Retina (tissue), 1 donor: ENCODE measurements at places on chromosomes 16 and 17.
A peak's percentile ranks its signal among the peaks of the same experiment; 100 is the strongest.

DNA sequence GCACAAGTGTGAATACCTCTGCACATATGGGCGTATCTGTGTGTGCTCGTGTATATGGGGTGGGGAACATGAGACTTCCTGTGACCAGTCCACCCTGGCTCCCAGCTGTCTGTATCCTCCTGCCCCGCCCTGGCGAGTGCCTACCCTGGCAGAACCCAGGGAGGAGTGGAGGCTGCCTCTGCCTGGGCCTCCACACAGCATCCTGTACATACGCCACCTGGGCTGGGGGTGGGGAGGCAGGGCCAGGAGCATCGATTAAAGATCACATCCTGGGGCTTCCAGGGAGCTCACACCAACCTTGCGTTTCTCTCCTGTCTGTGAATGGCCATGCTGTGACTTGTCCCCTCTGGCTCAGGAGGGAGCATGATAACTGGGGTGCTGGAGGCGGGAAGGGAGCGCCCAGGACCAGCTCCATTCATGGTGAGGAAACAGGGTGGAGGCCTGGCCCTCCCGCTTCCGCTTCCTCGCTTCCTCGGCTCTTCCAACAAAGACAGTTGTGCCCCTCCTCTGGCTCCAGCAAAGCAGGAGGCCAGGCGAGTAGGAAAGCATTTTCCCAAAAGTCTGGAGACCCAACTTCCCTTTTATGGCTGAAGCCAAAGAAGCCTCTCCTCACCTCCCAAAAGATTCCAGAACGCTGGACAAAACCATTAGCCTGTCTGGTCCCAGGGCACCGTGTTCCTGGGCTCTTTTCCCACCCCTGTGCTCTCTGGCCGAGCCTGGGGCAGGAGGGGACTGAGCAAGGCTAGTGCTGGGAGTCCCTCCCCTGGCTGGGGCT, 22.9 kb downstream of the ADAM11 start:
- peak; percentile 47 for DNase-seq

GRCh38 chr16:82248677-82249076, 78.7 kb upstream of the MPHOSPH6 start:
- DNase-seq = no peak

DNA sequence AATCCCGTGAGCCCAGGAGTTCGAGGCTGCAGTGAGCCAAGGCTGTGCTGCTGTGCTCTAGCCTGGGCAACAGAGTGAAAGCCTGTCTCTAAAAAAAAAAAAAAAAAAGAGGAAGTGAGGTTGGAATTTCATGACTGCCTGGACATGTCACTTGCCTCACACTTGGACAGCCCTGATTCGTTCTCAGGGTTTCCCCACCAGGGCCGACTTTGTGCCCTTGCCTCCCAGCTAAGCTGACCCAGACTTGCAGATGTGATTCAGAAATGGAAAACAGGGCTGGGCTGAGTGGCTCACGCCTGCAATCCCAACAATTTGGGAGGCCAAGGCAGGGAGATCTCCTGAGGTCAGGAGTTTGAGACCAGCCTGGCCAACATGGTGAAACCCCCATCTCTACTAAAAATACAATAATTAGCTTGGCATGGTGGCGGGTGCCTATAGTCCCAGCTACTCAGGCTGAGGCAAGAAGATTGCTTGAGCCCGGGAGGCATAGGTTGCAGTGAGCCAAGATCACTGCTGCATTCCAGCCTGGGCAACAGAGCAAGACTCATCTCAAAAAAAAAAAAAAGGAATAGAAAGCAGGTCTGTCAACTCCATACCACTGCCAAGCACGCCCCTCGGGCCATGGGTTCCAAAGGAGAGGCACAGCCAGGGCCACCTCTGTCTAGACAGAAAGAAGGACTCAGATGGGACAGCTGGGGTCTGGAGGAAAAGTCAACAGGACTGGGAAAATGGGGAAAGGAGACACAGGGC, 46.9 kb downstream of the SOCS1 start:
- DNase-seq = no peak

DNA sequence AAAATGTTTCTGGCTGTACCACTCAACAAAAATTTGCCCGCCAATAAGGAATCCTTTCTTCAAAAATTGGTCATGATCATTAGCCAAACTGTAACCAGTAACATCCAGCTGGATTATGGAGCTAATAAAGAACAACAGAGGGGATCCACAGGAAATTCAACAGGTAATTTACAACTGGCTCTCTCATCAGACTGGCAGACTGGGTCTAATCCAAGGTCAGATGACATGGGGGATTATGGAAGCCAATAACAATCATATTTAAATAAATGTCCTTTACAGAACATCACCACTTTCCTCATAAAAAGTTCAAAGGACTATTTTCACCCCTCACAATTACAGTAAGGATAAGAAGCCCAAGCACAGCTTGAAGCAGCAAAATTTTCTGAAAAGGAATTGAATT, 66.4 kb downstream of the KANSL1 start:
- no peak for DNase-seq

- DNase-seq = no peak
Observed at GRCh38 chr17:9213303-9213640, 192.0 kb downstream of the NTN1 start.

DNA sequence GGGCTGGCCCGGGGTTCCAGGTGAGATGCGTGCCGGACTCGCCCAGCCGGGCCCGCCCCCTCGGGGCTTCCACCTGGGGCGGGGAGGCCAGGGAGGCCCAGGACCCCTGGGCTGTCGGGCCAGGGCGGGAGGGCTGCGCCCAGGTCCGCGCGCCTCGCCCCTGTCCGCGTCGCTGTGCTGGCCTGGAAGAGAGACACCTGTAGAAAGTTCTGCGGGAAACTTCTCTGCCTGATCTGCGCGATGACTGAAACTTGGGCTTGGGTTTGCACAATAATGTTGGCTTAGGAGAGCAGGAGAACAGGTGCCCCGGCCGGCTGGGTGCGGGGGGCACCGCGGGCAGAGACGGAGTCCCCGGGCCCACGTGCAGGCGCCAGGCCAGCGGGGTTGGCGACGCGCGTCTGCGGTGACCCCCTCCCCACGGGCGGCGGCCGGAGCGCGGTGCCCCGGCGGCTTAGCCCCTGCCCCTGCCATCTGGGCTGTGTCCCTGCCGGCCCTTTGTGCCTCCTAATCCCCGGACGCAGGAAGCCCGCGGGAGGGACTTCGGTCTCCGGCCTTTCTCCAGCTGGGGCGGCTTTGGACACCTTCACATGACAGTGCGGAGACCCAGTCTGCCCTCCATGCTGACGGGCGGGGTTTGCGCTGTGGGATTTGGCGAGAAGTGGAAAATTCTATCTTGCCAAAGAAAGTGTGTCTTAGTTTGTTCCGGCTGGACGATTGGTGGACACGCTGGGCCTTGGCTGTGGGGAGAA, 483 bp downstream of the LLGL2 start:
- peak; percentile 49 for DNase-seq

DNA sequence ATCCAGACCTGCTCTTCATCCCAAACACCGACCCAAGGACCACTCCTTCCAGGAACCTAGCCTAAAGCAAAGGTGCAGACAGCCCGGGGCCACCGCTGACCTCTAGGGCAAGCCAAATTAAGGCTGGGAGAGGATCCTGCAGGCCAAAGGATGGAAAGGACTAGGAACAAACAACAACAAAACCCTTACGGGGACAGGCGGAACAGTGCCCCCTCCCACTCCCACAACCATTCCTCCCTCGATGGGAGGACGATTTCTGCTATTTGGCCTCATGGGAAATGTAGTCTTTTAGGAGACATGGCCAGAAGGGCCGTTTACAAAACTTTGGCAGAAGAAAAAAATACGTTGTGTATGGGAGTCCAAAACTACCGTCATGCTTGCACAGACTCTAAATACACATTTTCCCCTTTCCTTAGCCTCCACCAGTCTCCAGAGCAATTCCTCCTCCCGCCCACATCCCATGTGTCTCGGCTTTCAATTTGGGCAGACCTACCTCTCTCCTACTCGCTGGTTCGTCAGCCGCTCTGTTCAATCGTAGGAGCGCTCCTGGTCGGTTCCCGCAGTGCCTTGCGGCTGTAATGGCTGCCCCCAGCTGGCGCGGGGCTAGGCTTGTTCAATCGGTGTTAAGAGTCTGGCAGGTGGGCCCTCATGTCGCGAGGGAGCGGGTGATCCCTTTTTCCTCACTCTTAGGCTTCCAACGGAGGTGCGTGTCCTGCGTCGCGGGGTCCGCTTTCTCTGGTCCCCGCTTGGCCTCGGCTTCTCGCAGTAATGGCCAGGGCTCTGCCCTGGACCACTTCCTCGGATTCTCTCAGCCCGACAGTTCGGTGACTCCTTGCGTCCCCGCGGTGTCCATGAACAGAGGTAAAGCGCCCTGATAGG, at the start of gene ERAL1:
Gene ERAL1 (plus strand): TSS at position 560 of the 879 bp plus-strand sequence. CDS start 19 bp downstream, at position 579.
- DNase-seq = peak; percentile 94

DNA sequence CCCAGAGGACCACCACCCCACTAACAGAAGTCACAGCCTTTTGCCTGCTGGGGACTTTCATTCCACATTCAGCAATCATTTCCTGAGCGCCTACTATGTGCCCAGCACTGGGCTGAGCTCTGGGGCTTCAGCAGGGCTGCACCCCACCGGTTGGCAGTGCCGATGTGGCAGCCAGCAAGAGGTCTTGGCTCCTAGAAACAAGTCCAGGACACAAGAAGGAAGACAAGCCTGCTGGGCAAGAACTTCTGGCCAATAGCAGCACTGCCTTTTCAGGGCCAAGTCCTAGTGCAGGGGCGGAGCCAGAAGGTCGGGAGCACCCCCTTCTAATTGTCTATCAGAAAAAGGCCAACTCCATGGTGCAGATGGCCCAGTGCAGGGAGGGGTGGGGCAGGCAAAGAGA, 13.0 kb upstream of the HOXB9 start:
- peak; percentile 7 for DNase-seq

GRCh38 chr17:17342242-17342945, 39.2 kb downstream of the NT5M start:
- no peak for DNase-seq

DNA sequence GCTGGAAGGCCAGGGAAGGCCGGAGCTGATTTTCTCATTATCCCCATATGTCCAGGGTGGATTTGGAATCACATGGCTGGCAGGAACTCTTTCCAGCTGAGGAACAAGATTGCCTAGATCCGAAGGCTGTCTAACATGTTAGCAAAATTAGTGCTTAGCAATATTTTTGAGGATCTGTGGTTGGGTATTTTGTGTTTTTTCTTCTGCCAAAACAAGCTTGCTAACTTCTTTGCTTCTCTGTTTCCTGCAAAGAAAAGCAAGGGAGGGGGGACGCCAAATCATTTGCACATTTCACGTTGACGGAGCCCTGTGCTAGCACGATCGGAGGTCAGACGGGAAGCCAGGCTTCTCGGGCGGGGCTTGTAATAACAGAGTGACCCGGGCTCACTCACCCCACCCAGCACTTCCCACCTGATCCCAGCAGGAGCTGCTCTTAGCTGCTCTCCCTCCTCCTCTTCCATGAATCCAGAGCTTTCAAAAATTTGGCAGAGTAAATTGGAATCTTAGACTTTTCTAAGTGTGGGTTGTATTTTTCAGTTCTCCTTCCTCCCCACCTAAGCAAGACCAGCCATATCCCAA, 33.3 kb upstream of the FOXF1 start:
- DNase-seq = no peak

DNA sequence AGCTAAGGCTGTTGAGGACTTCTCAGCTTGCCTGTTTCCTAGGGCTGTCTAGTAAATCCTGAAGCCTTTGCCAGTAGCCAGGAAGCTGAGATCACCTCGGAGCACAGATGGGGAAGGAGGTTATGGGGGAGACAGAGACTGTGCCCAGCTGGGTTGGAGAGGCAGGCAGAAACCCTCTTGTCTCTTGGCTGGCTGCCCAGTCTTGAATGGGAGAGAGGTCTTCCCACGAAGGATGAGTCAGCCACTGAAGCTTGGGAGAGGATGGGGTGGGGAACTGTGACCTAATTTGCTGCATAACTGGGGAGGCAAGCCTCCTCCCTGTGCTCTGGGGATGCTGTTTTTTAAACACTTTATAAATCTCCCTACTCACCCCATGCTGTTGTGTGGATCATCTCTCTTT, 69.8 kb downstream of the SHISA9 start:
- peak; percentile 57 for DNase-seq

GRCh38 chr17:69884356-69884755, 190.7 kb upstream of the KCNJ16 start:
- DNase-seq = no peak

DNA sequence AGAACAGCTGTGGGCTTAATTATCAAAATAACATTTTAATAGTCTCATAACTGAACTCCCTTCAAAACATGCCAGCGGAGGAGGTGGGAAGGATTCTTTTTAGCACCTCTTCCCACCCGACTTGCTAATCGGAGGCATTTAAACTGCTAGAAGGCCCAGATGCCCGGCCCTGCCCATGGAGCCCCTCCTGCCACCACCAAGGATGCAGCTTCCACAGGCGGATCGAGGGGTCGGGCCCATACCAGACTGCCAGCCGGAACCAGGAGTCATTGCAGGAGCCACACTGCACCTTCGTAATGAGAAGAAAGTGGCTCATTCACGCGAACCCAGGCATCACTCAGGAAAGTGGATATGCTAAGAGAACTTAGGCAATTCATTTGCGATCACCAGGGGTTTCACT, 201.2 kb downstream of the C16orf78 start:
- DNase-seq = no peak

DNA sequence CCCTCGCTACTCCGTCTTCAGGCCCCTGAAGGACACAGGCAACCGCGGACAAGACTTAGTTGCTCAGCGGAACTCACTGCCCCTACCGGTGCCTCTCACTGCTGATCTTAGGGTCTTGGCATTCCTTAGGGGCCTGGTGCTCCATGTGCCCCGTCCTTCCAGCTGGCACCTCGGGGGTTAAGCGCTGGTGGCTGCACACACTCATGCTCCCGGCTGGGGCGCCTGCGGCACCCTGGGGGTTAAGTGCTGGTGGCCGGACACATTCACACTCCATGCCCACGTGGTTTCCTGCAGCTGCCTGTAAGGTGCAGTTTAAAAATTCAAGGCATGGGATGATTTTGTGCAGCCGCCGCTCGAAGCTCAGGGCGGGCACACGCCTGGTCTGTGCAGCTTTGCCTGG, 45.1 kb downstream of the BAIAP2 start:
- peak; percentile 52 for DNase-seq

DNA sequence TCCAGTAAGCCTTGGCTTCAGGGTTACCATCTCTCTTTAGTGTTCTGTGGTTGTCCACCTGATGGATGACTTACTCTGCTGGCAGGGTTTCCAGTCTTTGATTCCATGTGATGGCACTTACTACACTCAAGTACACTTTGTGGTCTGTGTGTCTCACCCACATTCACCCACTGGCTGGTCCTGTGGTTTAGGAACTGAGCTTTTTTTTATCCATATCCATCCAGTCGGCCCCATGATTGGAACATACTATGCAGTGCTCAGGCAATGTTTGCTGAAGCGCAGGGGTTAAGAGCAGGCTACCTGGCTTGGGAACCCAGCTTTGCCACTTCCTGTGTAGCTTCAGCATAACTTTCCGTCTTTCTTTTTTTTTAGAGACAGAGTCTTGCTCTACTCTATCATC, 2.8 kb upstream of the FUS start:
- DNase-seq = no peak

GRCh38 chr17:59754552-59754951, 47.1 kb downstream of the VMP1 start:
- no peak for DNase-seq
